CD4-positive, alpha-beta memory T cell (primary cell): ENCODE measurements at places on chromosomes 7 and 10. TPM values are rescaled to one million over a fixed set of nuclear protein-coding genes. Genes with fewer than 3 reads are reported as not detected.

The HECW1 gene
- total RNA-seq, result not detected

The ADD3 gene
- total RNA-seq, result 365 TPM

The MSMB gene
- total RNA-seq, result not detected

The PDGFA gene
- total RNA-seq, result 0.20 TPM

The GNG11 gene
- not detected for total RNA-seq

The GIMAP2 gene
- 244 TPM for total RNA-seq

The PHYHIPL gene
- not detected for total RNA-seq

The RASSF4 gene
- total RNA-seq, result 1.6 TPM

The UFSP1 gene
- total RNA-seq, result 11.0 TPM

The TUBAL3 gene
- total RNA-seq, result not detected

The MINDY4 gene
- 1.2 TPM for total RNA-seq

The FGF8 gene
- not detected for total RNA-seq

The PAX4 gene
- total RNA-seq, result not detected

The MMP21 gene
- total RNA-seq, result 0.61 TPM

The ATG9B gene
- total RNA-seq, result 29.9 TPM

The CACNA2D1 gene
- not detected for total RNA-seq

The SLC35B4 gene
- total RNA-seq, result 10.5 TPM

The CCL24 gene
- not detected for total RNA-seq

The GIMAP1 gene
- total RNA-seq, result 93.7 TPM
